ENCODE measurements at places on chromosomes 2 and 18.
A peak's percentile ranks its signal among the peaks of the same experiment; 100 is the strongest.

DNA sequence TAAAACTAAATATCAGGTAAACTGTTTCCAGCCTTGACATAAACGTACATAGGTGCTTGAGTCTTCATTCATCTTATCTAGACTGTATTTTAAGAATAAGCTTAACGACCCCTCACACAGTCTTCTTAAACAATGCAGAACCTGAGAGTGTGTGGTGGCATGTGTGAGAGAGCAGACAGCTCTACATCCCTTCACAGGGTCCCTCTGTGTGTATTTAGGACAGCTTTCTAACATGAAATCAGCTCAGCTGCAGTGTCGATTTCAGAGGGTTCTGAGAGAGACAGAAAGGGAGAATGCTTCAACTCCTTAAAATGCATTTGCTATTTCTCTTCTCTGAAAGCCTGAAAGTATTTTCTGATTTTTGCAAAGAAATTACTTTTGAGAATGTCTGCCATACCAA, 185.2 kb downstream of the GRB14 start:
- no peak for DNase-seq

DNA sequence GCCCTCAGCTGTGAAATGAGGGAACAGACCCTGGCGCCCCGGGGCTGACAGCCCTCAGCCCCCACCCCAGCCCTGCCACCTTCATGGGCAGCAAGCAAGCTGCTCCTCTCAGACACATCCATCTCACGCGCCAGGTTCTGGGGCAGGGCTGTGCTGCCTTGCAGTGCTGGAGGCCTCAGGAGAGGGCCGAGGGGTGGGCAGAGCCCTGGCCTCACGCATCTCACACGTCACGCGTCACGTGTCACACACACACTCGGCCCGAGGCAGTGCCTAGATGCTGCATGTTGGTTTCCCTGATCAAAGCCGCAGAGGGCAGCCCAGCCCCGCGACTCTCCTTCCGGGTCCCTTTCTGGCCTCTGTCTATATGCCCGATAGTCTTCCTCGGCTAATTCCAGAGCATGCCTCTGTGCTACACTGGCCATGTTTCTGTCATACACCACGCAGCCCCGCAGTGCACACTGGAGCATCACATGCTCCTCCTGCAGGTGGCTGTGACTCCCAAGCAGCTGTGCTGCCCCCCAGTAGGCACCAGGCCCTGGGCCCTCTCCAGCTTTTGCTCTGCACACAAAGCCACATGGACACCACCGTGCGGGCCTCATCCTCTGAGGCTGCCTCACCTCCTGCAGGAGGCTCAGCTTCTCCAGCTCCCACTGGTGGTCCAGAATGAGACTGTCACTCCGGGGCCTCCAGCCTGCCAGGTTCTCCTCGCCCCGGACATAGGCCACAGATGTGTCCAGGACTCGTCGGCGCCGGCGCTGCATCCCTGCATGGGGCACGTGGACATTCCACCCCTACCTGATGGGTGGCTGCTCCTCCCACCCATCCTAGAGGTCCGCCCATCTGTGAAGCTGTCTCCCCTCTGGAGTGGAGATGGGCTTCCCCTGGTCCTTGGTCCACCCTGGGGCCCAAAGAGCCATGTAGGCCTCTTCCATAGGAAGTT, 31.4 kb downstream of the AQP12A start:
- no peak for DNase-seq

- DNase-seq, result no peak
Measured at GRCh38 chr2:199457147-199458008, at the start of gene SATB2. SATB2 (minus strand) TSS chr2:199457939; CDS start chr2:199456037, 1,902 bp downstream.

GRCh38 chr2:215929602-215930335, 83.6 kb downstream of the MREG start:
- DNase-seq, result no peak

GRCh38 chr2:32478889-32479620, 122.2 kb downstream of the BIRC6 start:
- no peak for DNase-seq

DNA sequence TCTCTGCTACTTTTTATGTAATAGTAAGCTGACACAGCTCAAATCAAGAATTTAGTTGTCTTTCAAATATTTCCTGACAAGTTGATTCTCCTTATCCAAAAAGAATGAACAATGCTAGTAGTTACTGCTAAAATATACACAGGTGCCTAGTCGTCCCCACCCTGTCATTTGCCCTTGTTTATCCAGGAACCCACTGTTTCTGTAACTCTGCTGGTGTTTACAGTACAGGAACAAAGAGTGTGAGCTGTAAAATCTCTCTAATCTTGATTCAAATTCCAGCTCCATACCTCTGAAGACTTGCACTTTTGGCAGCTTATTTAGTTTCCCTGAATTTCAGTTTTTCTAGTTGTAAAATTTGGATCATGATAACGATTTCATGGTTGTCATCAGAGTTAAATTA, 21.1 kb upstream of the SCYGR2 start:
- DNase-seq, result no peak

DNA sequence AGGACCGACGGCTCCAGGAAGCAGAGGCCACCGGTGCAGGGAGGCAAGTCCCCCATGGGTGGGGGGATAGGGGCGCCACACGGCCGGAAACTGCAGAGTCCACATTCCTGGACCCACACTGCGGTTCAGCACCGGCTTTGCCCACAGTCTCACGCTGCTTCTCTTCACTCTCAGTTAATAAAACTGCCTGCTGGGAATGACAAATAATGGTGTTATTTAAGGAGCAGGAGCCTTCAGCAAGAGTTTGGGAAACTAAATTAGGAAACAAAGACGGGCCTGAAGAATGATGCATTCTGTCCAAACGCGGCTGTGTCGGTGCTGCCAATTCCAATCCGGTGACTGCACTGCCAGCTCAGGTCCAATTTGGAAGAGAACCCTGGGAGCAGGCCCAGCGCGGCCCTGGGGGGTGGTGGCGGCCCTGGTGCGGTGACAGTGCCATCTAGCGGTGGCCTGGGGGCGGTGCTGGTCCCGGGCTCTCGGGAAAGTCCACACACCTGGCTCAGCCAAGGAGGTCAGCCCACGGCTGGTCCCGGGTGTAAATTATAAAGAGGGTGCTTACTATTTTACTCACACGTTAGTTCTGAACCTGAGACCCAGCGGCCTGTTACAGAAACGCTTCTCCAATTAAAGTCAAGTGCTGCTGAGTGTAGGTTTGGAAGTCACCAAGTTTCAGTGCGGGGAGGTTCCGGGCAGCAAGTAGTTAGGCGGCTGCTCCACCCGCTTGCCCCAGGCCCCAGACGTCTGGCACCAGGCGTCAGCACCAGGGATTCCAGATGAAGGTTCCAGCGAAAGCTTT, 73.1 kb upstream of the PXDN start:
- peak; percentile 39 for DNase-seq

GRCh38 chr2:232236200-232236599, 142.4 kb upstream of the ALPP start:
- no peak for DNase-seq

DNA sequence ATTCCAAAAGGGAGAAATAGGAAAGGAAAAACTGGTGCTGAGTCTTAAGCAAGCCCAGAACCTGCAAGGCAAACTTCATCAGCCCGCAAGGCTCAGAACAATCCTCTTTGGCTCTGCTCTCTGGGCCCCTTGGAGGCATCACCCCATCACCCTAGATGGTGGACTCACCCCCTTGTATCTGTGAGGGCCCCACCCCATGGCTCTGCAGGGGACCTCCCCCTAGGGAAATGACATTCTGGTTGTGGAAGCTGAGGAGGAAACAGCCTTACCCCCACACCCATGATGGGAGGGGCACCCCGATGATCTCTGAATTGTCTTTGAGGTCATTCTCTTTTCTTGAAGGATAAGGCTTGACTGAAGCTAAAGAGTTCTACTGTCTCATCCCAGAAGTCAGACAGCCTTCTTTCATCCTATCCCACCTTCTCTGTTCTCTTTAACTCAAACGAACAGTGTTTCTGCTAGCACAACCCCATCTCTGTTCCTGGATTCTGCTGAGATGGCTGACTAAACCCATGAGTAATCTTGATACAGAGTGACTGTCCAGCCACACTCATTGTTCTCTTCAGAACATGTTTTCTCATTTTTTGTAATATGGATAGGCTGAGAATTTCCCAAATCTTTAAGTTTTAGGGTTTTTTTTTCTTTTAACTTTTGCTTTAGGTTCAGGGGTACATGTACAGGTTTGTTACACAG, 492.1 kb upstream of the MYT1L start:
- no peak for DNase-seq

GRCh38 chr18:77918730-77919129, 669.1 kb downstream of the GALR1 start:
- no peak for DNase-seq

DNA sequence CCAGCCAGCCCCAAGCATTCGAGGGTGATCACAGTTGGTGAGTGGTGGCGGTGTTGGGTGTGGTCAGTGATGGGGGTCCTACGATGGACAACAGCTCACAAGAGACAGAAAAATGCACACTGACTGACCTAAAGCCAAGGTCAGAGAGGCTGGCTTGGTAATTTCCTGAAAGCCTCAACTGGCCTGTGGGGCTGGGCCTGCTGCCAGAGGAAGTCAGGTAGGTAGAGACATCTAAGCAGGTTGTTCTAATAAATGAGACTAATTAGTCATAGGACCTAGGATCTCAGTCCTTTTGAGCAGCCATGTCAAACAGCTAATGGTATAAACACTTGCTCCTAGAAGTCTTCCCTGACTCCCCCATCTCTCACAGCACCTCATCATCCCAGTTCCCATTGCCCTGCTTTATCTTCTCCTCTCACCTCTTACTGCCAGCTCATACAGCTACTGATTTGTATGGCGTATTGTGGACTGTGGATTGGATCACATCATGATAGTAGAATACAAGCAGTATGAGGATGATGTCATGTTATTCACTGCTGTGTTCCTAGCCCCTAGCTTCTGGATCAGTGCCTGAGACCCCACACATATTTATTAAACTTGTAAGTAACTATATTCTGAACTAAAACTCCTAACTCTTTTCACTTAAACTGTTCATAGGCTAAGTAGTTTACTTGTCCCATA, 262.9 kb upstream of the KLHL29 start:
- DNase-seq, result no peak

- no peak for DNase-seq
Measured at GRCh38 chr2:143954186-143954585, 565.7 kb downstream of the ZEB2 start.

GRCh38 chr2:155100261-155100660, 401.8 kb downstream of the KCNJ3 start:
- no peak for DNase-seq

- no peak for DNase-seq
Measured at GRCh38 chr2:111918383-111918806, 20.0 kb downstream of the MERTK start.

GRCh38 chr2:14492920-14493503, 139.5 kb upstream of the LRATD1 start:
- DNase-seq, result no peak

- no peak for DNase-seq
Measured at GRCh38 chr2:98269274-98269673, 77.0 kb upstream of the CNGA3 start.

- no peak for DNase-seq
Measured at GRCh38 chr18:36821681-36822080, 7.1 kb downstream of the TPGS2 start.

- no peak for DNase-seq
Measured at GRCh38 chr2:95299961-95300360, 2.8 kb downstream of the KCNIP3 start.

GRCh38 chr2:231672617-231673347, 35.5 kb upstream of the PTMA start:
- no peak for DNase-seq

DNA sequence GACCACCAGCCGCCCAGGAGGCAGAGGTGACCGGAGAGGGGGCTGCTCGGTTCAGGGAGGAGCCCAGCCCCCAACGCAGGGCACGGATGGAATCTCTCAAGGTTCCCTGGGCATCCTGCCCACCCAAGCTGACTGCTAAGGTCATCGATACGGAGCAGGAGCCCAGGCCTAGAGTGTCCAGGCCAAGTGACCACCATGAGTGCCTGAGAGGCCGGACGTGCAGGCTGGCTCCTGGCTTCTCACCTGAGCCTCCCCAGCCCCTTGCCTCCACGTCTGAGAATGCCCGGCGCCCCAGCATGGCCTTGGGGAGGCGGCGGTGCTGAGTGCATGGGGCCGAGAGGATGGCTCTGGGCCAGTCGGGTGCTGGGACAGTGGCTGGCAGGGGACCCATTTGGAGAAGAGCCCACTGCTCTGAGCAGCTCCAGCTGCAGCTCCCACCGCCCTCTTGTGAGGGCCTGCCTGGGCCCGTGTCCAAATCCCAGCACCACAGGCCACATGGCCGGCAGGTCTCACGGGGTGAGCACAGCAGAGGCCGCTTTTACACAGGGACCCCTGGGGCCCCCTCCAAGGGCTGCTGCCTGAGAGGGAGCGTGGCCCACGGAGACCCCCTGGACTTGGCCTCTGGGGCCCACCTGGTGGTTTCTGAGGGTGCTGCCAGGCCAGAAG, 102.8 kb upstream of the CTDP1 start:
- DNase-seq, result no peak

DNA sequence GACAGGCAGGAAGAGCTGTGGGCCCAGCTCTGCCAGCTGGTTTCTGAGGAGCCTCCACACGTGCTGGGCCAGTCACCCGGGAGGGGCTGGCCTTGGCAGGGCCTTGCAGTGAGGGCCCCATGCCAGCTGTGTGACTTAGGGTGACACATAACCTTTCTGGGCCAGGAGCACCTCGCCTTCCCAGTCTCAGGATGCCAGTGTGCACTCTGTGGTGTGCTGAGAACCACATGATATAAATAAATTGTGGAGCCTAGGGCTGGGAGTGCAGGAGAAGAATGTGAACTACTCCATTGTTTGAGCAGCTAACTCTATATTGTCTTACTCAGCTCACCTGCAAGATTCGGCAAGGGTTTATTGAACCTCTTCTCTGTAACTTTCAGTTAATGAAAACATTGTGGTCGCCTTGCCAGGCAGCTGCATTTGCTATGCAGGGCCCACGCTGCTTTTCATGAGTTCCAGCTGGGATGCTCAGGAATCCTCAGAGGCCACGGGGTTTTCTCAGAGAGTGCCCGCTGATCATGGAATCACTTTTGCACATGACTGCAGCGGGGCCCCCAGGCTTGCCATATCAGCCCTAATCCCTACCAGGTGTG, 222.3 kb downstream of the SH3RF3 start:
- DNase-seq, result peak; percentile 28

DNA sequence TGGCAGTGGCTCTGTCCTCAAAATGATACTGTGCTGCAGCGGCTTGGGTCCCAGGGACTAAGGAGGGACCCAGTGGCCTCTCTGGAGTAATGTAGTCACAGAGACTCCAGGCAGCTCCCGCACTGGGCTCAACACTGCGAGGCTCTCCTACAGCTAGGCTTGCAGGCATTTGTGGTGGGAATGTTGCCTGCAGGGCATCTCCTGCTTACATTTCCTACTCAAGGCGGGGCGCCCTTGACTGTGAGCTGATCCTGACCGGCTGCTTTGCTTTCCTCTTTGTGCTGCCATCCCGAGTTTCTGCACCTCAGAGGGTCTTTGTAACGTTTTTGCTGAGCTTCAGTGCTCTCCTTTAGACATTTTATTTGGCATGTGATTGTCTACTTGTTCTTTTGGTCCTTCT, 177.4 kb upstream of the FN1 start:
- no peak for DNase-seq

DNA sequence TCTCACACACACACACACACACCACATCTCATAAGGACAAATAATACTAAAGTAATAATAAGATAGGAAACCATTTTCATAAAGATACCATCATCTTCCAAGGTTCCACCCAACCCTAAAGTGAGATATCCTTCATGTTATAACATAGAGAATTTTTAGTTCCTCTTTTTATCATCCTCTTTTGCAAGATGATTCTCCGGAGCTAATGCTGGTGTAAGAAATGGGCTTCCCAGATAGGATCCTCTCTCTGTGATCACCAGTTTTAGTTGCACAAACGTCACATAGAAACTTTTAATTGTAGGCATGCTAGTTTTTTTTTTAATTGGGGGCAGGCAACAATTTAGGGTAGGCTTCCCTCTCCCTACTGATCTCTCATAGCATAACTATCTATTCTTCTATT, 49.6 kb downstream of the ARHGAP25 start:
- DNase-seq, result no peak

- DNase-seq, result no peak
Measured at GRCh38 chr2:122955776-122956175, 1069.3 kb upstream of the CNTNAP5 start.
